ENCODE measurements at places on chromosomes 3 and 15. TPM values are rescaled to one million over a fixed set of nuclear protein-coding genes. Genes with fewer than 3 reads are reported as not detected.

DNA sequence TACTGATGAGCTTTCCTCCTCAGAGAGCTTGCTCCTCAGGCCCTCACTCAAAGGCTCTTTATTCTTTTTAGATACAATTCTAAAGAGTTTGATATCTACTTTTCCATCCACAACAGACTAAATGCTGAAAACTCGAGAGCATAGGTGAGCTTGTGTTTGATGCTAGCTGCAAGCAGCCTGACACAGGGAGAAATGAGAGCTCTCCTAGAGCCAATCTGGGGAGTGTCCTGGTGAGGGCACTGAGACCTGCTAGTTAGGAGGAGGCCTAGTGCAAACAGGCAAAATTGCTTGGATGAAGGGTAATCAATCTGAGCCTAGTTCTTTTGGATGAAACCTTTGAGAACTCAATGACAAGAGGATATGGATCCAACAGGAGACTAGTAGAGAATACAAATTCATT is 300.8 kb downstream of the ZBTB20 start:
- DNase-seq, result no peak

GRCh38 chr3:196502775-196503195 is 783 bp downstream of the RNF168 start:
- peak; percentile 66 for DNase-seq

Gene CTXN2
- not detected for total RNA-seq

Gene SLC12A1
- not detected for total RNA-seq

Gene CD80
- 11.6 TPM for total RNA-seq
